Osteocyte (in vitro differentiated cells): ENCODE measurements at places on chromosomes 6 and 20. TPM values are rescaled to one million over a fixed set of nuclear protein-coding genes. Genes with fewer than 3 reads are reported as not detected.

- DNase-seq = no peak
These were observed 263.9 kb upstream of the NT5E start for GRCh38 chr6:85185977-85186376.

- no peak for DNase-seq
These were observed 130.8 kb downstream of the TIAM2 start for GRCh38 chr6:155125906-155126305.

- DNase-seq = no peak
These were observed 31.2 kb downstream of the SIRPD start for GRCh38 chr20:1526310-1526709.

DNA sequence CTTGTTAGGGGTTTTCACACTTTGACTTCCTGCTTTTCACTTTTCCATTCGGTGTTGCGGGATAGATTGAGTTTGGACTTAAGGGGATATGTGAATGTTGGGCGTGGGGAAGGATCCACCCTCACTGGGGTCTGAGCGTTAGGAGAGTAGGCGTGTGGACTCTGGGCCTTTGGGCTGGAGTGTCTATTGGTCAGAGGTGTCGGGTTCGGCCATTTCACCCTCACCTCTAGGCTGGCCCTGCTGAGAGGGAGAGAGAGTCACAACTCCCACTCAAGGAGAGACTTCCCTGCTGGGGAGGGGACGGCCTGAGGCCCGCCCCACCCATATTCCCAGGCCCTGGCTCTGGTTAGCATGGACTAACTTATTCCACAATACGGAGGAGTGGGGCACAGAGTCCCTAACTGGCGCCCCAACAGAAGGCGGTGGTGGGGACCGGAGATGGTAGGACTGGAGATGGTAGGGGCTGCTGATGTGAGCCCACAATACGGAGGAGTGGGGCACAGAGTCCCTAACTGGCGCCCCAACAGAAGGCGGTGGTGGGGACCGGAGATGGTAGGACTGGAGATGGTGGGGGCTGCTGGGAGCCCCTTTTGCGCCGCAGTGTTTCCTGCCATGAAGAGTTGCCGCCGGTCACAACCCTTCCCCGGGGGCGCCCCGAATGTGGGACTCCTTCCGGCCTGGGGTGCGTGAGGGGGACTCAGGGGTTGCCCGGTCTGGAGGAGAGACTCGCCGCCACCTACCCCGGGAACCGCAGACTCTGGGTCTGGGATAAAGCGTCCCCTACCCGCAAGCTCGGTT lies 1.4 kb upstream of the PTPRA start:
- DNase-seq = peak; percentile 68

DNA sequence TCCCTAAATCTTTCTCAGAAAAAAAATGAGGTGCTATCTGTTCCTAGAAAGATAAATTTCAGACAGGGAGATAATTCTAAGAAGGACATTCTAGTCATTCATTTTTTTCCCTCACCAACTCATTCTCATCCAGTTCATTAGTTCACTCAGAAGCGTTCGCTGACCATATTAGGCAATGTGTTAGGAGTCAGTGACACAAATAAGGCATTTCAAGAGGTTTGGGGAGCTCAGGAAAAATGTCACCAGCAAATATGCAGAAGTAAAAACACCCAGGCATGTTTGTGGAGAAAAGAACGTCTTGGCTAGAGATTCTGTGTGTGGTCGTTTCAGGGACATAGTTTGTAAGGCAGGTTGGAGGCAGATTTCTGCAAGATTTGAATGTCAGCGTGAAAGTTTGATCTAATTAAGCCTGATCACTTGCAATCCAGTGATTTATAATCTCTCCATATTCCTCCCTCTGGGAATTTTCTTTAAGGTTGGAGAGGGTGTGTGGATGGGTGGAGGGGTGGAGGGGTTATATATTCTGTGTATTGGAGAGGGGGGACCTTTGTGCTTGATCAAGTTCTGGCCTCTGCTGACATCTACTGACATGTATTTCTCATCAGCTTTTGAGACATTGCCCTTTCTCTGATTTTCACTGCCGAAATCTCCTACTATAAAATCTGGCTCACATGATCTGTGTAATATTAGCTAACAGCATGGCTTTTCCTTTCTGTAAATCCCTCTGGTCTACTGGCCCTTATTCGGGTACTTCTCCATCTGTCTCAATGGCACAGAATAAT lies 3.6 kb downstream of the MYCT1 start:
- DNase-seq = no peak

- no peak for DNase-seq
These were observed 53.6 kb upstream of the FAM83D start for GRCh38 chr20:38872491-38873049.

The PPP1R16B gene
- total RNA-seq = not detected in 2 replicates

The OR14J1 gene
- not detected in 2 replicates for total RNA-seq

The KIAA1586 gene
- 15.7 and 18.1 TPM in 2 replicates for total RNA-seq
